ENCODE measurements at places on chromosomes 3 and 15.

DNA sequence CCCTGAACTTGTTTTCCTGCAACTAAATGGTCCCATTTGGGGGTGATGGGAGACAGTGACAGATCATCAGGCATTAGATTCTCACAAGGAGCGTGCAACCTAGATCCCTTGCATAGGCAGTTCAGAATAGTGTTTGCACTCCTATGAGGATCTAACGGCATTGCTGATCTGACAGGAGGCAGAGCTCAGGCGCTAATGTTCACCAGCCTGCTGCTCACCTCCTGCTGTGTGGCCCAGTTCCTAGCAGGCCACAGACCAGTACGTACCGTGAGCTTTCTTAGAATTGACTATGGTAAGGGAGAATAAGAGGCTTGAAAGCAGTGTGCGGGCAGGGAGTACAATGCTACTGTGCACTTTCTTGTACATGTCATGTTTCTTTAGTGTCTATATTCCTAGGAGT, 17.6 kb upstream of the PLA2G4E start:
- DNase-seq: no peak

DNA sequence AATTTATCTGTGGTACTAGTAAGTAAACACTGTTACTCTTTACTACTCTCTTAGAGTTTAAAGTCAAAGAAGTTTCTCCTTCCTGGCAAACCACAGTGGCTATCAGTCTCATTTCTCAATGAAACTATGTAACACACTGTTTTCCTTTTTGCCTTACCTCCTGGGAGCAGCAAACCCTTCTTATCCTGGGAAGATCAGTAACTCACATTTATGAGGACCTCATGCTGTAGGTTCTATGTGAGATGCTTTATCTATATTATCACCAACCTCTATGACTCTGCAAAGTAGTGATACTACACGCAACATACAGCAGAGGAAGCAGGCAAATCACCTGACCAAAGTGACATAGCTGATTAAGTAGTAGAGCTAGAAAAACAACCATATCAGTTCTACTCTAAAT, 35.3 kb downstream of the PBRM1 start:
- no peak for DNase-seq

DNA sequence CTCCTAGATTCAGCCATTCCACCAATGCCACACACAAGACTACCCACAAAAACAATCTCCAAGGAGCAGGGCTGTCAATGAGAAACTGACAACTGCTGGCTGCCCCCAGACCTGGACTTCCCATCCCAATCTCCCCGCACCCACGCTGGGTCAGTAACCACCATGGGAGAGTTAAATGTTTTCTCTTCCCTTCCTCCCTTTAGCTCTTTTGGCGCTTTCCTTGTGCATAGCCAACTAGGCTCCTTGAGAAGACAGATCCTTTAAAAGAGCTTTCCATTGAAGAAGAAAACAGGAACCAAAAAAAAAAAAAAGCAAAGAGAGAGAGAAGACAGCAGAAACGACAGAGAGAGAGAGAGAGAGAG, 8.3 kb downstream of the BCL6 start:
- no peak for DNase-seq

- DNase-seq: peak; percentile 41
These were observed 117.1 kb downstream of the TPRA1 start for GRCh38 chr3:127473244-127474024.

- DNase-seq: no peak
These were observed 7.6 kb upstream of the RCCD1 start for GRCh38 chr15:90946941-90947576.

DNA sequence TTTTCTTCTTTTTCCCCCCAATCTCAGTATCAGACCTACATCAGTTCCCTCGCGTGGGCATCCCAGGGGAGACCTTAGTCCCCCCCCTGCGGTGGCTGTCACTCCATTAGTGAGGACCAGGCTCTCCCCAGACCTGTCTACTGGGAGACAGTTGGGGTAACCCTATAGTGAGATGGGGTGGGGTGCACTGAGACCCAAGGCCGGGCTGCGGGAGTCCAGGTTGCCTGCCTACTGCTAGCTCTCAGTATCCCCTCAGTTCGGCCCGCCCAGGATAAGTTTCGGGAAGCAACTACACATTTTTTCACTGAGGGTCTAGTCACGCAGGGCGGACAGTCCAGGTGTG, 671 bp upstream of the DCUN1D1 start:
- DNase-seq: no peak

GRCh38 chr3:4644951-4645350, 151.8 kb downstream of the ITPR1 start:
- DNase-seq: no peak

GRCh38 chr3:13570391-13571194, 21.7 kb downstream of the FBLN2 start:
- no peak for DNase-seq

DNA sequence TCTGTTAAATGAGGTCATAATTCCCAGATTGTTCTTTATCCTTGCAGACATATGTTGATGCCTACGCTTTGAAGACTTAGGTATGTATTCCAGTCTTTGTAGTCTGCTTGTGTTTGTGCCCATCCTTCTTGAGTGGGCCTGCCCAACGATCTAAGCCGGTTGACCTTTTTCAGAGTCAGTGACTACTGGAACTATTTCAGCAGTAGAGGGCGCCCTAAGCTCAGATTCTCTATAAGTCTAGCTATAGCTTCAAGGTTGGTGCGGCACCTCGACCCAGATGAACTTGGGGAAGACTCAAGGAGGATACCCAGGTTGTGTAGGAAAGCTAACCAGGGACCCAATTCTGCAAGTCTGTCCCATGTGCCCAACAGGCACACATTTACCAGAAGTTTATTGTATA, 228.8 kb upstream of the PPP2R3A start:
- DNase-seq: peak; percentile 66

GRCh38 chr3:127480196-127480954, 110.2 kb downstream of the TPRA1 start:
- no peak for DNase-seq

DNA sequence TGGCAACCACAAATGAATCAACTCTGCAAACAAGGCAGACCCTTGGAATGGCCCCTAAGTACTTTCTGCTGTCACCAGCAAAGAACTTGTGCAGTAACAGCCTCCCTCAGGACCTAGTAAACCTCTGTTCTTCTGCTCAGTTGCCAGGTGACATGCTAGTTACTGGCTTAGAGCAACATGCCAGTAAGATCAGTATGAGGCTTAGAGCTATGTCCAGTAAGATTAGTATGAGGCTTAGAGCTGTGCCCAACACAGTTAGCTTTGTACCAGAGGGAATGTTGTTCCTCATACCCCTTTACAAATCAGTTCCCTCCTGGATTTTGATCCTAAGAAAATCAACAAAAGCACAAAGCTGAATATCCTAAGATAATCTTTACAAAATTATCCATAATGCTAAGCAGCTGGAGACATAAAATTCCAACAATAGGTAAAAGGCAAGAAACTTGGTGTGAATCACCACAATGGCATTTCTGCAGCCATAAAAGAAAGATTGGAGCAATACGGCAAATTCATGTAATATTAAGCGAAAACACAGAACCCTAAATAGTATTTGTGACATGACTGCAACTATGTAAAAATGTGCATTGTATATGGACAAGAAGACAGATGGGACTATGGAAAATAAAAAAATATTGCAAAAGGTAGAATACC, 107.3 kb upstream of the LPP start:
- peak; percentile 19 for DNase-seq

DNA sequence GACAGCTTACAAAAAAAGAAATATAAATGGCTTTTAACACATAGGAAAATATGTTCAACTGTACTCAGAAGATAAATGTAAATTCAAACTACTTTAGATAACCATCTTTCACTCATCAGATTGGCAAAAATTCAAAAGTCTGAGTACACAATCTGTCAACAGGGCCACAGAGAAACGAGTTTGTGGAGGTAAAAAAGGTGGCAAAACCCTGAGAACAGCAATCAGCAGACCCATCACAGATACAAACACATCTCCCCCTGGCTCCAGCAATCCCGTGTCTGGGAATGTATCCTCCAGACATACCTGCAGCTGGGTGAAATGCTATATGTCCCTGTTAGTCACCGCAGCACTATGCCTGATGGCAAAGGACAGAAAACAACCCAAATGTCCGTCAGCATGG, 149.5 kb downstream of the OSBPL10 start:
- no peak for DNase-seq

- no peak for DNase-seq
These were observed 26.6 kb upstream of the TAFA4 start for GRCh38 chr3:68958932-68959331.

GRCh38 chr15:73607843-73608242, 25.3 kb downstream of the NPTN start:
- no peak for DNase-seq

DNA sequence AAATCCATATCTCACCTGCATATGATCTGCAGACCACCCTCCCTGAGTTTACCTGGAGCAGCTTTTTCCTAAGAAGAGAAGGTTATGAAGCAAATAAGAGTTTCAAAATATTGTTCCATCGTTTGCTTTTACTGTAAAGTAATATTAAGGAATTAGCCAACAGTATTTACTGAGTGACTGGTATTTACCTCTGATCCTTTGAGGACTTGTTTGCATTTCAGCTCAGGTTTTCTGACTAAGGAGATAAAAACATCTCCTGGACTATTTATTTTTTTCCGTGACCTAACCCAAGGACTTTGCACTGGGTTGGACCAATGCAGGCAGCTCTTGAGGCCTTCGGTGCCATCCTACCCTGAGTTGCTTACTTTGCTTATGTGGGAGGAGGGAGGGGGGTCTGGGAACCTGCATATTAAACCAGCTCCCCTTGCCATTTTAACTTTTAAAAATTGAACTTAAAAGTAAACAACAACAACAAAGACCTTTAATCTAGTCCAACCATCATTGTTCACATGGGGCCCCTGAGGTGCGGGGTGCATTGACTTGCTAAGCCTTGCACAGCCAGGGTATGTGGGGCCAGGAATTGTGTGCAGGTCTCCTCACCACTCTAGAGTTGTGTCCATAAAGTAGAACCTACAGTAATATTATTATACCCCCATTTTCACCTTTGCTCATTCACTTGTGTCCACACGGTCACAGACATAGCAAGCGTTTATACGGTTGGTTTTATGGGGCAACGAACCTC, 39.3 kb downstream of the TRAK1 start:
- DNase-seq: no peak

DNA sequence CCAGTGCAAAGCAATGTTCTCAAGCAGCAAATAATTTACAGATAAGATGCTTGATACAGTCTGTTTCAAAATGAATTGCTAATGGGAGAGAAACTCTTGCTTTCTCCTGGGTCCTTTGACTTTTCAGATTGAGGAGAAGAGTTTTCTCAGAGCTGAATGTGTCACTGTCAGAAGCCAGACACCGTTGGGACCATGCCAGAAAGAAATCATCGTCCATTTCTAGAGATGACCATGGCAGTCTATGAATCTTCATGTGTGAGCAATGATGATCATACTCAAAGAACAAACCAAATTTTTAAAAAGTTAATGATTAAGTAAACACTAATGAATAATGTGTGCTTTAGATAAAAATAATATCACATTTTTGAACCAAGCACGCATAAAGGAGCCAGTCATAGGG, 77.6 kb downstream of the ZNF385D start:
- DNase-seq: no peak

DNA sequence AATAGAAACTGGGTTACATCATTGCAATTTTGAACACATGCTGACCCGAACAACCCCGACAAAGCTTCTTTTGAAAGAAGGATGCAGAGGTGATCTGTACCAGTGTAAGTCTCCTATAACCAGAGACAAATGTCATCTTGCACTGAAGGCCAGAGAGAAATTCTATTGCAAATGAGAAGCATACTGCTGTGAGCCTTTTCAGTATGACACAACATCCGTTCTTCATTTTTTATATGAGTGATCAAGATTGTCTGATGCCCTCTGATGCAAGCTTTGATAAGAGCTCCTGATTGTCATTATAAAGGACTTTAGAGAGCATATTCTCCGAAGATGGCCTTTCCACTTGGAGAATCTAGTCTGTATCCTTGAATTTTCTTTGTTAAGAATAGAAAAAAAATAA, 36.9 kb downstream of the PCOLCE2 start:
- DNase-seq: peak; percentile 13

- DNase-seq: peak; percentile 69
These were observed 36.3 kb downstream of the CHST14 start for GRCh38 chr15:40506964-40507571.

DNA sequence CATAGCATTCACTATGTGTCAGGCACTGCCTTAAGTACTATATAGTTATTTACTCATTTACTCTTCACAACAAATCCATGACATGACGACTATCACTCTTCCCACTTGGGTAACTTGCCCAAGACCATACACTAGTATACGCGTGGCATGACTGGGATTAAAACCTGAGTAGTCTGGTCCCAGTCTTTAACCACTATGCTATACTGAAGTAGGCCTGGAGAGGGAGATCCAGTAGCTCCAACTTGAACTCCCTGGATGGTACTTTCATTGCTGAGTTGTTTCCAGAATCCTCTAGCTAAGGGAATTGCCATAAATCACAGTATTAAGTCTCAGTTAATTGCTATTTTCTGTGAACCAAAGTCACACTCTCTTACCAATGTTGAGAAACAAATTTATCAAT, 116.2 kb upstream of the LSAMP start:
- DNase-seq: no peak

DNA sequence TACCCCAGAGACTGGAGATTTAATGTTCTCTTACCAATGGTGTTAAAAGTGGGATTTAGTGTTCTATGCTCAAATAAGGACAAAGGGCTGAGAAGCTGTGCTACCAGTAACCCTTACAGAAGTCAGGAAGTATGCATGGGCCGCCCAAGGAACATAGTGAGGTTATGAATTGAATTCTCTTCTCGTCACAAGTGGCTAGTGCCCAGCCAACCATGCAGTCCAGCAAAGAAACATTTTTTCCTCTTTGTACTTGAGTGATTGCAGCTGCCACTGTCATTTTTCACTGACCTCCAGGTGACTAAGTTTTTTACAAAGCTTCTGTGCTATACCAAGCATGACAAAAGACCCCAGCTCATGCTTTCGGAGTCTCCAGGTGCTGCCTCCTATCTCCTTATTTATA, 110.6 kb upstream of the DCBLD2 start:
- DNase-seq: no peak

GRCh38 chr3:71718072-71718471, 7.1 kb downstream of the EIF4E3 start:
- no peak for DNase-seq

GRCh38 chr15:78061963-78062427, 15.5 kb downstream of the TBC1D2B start:
- no peak for DNase-seq

- DNase-seq: peak; percentile 39
These were observed 19.5 kb downstream of the PPCDC start for GRCh38 chr15:75042730-75043508.

- peak; percentile 60 for DNase-seq
These were observed 970 bp downstream of the BBX start for GRCh38 chr3:107523539-107524325.

DNA sequence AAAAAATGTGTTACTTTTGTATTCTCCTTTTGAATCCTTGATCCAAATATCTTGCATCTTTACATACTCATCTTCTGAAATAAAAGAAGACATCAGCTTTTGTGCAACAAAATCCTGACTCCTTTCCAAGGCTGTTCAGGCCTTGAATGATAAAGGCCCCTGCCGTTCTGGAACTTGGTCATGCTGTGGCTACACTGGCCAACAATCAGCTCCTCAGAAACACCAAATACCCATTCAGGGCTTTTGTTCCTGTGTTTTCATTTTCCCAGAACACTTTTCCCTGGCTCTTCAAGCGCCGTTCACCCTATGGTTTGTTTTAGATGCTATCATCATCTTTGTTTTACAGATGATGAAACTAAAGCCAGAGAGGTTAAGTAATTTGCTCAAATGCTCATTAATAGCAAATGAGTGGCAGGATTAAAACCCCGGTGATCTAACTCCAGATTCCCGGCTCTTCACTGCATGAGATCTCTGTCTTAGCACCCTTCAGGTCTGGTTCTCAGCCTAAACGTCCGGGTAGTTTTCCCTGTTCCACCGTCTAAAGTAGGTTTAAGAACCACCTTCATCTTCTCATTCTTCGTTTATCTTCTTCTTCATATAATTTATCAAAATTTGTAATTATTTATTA, 58.3 kb downstream of the EPHA3 start:
- DNase-seq: no peak

All from MCF 10A (cell line).